ENCODE measurements at places on chromosomes 3 and 15.

- DNase-seq: no peak
Measured at GRCh38 chr15:80578871-80579270, 116.2 kb upstream of the ABHD17C start.

GRCh38 chr15:90002428-90002844 lies 1.3 kb downstream of the ZNF710 start:
- DNase-seq: no peak

DNA sequence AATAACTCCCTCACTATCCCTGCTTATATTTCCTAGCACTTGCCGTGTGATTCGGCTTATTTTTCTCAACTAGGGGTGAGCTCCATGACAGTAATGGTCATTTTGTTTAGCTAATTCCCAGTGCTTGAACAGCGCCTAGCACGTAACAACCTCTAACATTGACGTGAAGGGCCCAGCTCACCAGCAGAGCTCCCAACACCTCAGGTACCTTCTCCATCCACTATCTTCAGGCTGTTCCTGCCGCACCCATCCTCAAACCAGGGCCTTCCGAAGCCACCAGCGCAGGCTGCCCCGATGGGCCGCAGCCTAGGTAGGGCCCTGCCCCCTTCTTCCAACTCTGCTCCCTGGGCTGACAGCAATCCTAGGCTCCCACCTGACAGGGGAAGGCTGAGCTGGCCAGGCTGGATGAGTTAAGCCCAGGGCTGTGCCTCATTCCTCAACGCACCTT lies 751 bp upstream of the RPS17 start:
- no peak for DNase-seq

DNA sequence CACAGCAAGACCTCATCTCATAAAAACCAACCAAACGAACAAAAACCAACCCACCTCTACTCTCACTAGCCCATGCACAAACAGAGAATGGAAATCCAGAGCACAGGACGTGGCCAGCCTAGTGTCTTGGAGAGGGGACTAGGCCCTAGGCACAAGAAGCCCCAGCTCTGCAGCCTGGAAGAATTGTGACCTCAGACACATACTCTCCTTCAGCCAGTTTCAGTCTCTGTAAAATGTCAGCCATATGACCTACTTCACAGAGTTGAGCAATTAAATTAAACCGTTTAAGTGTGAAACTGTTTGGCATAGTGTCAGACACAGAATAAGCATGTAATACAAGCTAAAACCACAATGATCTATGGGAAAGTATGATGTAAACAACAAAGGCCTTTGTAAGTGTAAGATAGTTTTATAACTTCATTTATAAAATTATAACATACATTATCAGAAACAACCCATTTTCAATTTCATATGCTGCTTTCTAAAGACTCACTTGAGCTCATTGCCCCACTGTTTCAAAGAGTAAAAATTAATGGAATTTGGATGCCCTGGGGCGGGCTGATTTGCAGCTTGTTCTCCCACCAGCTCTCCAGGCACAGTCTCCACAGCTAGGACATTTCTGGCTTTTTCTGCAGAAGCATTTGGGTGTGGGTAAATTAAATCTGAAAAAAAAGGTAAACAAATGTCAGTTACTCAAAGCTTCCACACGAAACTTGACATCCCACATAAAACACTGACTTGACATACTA lies 32.9 kb downstream of the TBC1D2B start:
- no peak for DNase-seq

DNA sequence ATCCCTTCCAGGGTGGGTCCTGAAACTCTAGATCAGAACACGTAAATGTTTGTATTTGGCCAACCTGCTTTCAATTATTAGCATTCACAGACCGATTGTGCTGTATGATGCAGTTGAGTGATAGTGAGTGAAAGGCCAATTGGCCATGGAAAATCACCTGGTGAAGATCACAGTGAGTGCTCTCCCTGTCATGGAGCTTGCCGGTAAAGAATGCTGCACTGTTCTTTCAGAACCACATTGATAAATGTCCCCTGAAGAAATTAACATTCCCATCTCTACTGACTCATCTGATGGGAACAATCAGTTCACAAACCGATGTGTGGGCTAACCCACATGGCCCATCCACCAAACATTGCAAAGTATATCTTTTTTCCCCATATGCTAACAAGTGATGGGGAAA lies 324.8 kb upstream of the TBL1XR1 start:
- no peak for DNase-seq

DNA sequence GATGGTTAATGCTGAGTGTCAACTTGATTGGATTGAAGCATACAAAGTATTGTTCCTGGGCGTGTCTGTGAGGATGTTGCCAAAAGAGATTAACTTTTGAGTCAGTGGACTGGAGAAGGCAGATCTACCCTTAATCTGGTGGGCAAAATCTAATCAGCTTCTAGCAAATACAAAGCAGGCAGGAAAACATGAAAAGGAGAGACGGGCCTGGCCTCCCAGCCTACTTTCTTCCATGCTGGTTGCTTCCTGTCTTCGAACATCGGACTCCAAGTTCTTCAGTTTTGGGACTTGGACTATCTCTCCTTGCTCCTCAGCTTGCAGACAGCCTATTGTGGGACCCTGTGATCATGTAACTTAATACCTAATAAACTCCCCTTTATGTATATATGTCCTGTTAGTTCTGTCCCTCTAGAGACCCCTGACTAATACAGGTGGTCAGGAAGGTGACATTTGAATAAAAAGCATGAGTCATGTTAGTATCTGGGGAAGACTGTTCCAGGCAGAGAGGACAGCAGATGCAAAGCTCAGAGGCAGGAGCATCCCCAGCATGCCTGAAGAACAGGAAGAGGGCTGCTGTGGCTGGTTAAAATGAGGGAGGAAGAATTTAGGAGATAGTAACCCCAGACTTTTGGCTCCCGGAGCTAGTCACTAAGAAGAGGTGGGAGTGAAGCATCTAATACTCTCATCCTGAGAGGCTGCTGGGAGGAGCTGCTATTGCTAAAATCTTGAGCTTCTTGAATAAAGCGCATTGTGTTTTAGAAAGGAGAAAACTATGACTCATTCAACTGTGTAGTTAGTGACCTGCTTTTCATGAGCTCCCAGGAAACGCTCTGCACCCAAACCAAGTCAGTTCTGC lies 207.4 kb upstream of the HES1 start:
- DNase-seq: no peak

- no peak for DNase-seq
Measured at GRCh38 chr15:39025321-39025720, 460.7 kb upstream of the RASGRP1 start.

GRCh38 chr3:160608870-160609269 lies 43.5 kb upstream of the KPNA4 start:
- DNase-seq: no peak

DNA sequence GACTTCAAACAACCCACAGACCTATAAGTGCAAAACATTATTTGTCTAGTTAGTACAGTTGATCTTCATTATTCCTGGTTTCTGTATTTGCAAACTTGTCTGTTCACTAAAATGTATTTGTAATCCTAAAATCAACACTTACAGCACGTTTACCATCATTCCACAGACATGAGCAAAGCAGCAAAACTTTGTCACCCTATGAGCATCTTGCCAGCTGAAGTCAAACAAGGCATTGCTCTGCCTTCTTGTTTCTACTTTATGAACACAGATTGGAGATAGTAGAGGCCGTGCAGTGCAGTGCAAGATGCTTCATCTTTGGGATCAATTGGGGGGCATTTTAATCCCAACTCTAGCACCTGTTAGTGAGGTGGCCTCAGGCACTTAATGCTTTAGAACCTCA lies 202.1 kb downstream of the NLGN1 start:
- DNase-seq: no peak

DNA sequence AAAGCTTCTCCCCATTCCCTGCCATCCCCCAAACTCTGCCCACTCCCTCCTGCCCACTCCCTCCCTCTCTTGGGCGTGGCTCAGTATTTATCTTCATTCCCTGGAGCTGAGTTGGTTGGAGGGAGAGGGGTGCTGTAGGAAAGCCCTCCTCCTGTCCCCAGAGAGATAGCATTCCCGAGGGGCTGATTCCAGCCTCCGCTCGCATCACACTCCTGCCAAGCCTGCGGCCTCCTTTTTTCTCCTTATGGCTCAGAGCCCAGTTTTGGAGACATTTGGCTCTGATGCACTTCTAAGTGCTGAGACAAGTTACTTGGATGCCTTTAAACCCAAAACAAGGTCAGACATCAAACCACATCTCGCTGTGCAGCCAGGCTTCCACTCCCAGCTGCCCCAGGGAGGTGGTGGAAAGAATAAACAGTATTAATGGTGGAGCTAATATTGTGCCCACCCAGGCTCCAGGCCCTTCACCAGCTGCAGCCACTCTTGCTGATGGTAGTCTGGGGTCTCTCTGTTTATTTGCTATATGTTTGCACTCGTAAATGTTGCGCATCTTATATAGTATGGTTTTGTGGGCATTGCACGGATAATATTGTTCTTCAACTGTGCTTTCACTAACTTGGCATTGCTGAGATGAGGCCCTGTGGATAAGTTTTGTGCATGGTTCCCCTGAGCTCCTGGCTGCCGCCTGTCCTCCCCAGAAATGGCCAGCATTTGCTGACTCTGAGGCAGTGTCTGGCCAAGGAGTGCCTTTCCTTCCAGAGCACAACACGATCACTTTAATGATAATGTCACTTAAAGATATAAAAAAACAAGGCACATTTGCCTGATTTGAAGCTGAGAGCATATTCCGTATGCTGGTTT lies 157.2 kb downstream of the LRRC28 start:
- DNase-seq: no peak

- no peak for DNase-seq
Measured at GRCh38 chr3:27127879-27128278, 241.3 kb downstream of the NEK10 start.

- DNase-seq: no peak
Measured at GRCh38 chr15:56241374-56242105, 2.1 kb downstream of the RFX7 start.

DNA sequence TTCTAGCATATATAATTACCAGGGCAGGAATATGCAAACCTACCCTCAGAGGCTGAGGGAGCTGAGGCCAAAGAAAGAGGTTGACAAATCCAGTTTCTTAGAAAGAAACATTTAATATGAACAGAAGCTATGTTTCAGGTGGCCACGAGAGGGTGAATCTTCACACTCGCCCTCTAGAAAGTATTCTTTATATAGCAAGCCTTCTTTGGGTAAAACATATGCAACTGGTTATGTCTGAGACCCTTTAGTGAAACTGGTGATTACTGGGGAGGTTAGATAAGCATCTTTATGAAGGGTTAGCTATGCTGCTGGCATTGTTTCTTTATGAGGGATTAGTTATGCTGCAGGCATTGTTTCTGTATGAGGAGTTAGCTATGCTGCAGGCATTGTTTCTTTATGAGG lies 50.7 kb upstream of the GOLGA6L2 start:
- DNase-seq: no peak

GRCh38 chr3:172077197-172077757 lies 37.9 kb downstream of the FNDC3B start:
- no peak for DNase-seq

GRCh38 chr15:58549013-58549784 lies 117.4 kb downstream of the LIPC start:
- no peak for DNase-seq

DNA sequence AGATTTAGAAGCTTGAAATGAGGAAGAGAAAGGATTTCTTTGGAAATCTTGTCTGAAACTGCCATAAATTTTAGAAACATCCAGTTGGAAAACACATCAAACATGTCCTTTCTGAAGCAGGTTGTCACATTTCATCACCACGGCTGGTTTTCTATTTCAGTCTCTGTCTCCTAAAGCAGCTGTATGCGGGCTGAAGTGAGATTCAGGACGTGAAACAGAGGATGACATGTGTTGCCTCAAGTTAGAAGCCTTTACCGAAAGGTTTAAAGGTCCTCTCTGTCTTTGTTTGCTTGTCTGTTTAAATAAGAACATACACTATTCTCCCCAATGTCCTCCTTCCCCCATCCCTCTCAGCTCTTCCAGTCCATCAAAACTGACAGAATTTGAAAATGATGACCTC lies 141.9 kb downstream of the SQOR start:
- DNase-seq: no peak

GRCh38 chr3:128355543-128355919 lies 111.2 kb downstream of the DNAJB8 start:
- DNase-seq: no peak

DNA sequence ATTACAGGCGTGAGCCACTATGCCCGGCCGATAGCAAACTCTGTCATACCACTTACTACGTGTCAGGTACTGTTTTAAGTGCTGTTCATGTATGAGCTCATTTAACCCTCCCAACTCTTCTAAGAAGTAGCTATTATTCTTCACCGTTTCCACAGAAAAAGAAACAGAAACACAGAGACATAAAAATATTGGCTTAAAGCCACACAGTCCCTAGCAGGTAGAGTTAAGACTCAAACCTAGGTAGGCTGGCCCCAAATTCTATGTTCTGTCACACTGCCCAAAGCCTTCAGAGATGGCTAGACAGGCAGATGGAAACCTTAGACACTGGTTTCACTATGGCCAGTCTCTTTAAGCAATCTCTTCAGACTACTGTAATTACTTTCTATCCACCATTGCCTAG lies 149.8 kb upstream of the KCNMB2 start:
- DNase-seq: no peak

DNA sequence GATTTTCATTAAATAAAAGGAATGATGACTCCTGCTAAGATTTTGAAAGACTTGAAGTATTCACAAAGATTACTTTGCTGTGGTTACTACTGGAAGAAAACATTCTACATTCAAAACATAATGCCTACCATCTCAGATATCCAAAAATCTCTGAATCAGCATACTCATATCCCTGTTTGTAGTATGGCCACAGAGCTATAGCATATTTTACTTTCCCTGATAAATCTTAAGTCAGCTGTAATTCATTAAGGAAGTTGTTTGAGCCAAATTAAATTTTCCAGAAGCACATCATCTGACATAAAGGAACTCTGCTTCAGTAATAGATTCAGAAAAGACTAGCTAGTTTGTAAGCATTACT lies 942.0 kb downstream of the ROBO1 start:
- DNase-seq: no peak

DNA sequence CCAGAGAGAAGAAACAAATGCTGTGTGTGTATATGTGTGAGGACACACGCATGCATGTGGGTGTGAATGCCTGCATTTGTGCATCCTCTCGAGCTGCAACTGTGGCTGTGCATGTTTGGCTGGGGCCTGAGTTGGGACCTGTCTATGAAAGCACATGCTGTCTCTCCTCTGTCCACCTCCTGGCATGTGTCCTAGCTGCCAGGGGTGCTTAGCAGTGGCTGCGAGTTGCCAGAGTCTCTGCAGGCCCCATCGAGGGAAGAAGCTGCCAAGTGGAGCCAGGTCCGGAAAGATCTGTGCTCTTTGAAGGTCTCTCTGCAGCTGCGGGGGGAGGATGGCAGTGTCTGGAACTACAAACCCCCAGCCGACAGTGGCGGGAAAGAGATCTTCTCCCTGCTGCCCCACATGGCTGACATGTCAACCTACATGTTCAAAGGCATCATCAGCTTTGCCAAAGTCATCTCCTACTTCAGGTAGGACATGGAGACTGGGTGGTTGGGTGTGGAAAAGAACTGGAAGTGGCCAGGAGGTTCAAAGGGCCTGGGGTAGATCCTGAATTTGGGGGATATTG lies 30.7 kb downstream of the NR1I2 start:
- DNase-seq: no peak

DNA sequence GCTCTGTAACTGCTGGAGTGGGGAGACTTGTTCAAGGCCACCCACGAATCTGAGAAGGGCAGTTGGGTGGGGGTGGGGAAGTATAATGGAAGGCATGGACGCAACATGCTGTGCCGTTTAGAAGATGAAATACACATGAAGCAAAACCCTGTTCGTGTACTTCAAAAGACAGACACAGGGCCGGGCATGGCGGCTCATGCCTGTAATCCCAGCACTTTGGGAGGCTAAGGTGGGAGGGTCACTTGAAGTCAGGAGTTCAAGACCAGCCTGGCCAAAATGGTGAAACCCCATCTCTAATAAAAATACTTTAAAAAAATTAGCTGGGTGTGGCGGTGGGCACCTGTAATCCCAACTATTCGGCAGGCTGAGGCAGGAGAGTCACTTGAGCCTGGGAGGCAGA lies 36.9 kb upstream of the SFMBT1 start:
- no peak for DNase-seq
